ENCODE measurements at places on chromosomes 7 and 10. TPM values are rescaled to one million over a fixed set of nuclear protein-coding genes. Genes with fewer than 3 reads are reported as not detected.
A peak's percentile ranks its signal among the peaks of the same experiment; 100 is the strongest.

- DNase-seq, result no peak
Measured at GRCh38 chr10:124064676-124065075, 28.7 kb downstream of the CHST15 start.

GRCh38 chr7:152556013-152556755 lies 119.8 kb downstream of the XRCC2 start:
- no peak for DNase-seq

DNA sequence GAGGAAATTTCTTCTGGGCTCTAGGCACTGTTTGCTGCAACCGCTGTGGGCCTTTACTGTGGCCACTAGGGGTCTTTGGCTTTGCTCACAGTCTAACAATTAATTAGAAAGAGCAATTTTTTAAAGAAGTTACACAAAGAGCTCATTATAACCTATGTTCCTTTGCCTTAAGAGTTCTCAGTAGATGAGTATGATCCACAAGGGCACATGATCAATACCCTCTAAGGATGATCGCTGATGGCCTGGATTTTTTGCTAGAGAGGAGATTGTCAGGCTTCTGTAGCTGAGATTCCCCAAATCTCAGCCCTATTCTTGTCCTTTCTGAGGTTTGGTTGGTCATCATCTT lies 80.8 kb upstream of the RHOBTB1 start:
- no peak for DNase-seq

DNA sequence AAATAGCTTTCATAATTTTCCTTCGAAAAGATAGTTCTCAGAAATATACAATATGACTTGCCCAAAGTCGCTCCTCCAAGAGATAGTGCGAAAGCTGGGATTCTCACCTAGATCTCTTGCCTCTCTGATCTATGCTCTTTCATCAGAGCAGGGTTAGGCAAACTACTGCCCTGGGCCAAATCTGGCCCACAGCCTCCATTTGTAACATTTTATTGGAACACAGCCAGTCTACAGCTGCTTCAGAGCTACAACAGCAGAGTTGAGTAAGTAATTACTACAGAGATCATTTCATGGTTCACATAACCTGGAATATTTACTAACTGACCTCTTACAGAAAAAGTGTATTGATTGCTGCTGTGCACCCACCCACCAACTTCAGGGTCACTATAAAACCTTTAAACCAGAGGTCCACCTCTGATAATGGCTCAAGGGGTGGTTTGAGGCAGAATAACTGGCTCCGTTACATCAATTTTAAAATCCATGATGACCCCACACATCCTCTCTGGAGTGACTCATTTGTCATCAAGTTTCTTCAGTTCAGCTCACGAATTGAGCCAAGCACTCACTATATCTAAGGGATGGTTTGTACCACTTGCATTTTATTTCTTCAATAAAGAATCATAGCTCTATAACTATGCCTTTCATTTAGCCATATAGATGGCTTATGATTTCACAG lies 1019.0 kb downstream of the XPNPEP1 start:
- peak; percentile 14 for DNase-seq

- DNase-seq, result no peak
Measured at GRCh38 chr7:11185179-11185815, 211.6 kb downstream of the PHF14 start.

DNA sequence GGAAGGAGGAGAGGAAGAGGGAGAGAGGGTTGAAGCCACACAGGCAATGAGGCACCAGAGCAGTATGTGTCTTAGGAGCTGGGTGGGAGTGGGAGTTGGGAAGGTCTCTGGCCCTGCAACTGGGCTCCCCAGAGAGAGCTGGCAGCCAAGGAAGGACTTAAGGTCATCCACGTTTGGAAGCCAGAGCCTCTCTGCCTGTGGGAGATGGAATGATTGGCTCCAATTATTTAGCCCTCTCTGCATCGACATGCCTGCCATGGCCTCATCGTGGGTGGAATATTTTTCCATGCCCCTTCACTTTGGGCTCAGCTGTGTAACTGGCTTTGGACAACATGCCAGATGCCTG lies 478.5 kb downstream of the RPS24 start:
- no peak for DNase-seq

- DNase-seq, result peak; percentile 42
Measured at GRCh38 chr7:46812101-46812675, 769.7 kb downstream of the TNS3 start.

DNA sequence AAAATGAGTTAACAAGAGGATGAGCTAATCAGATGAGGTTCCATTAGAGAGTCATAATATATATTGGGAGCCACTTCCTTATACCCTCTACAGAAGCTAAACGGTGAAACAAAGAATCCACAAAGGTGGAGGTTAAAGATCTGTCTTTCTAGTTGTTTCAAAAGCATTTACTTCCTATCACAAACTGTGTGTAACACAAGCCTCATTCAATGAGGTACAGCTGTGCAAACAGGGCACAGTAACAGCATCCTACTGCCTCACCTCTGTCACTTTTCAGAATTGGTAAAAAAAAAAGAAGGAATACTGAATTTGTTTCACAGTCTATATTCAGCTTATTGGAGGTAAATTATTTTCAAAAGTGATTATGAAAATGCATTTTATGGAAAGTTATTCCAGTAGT lies 128.7 kb downstream of the AGMO start:
- DNase-seq, result no peak

DNA sequence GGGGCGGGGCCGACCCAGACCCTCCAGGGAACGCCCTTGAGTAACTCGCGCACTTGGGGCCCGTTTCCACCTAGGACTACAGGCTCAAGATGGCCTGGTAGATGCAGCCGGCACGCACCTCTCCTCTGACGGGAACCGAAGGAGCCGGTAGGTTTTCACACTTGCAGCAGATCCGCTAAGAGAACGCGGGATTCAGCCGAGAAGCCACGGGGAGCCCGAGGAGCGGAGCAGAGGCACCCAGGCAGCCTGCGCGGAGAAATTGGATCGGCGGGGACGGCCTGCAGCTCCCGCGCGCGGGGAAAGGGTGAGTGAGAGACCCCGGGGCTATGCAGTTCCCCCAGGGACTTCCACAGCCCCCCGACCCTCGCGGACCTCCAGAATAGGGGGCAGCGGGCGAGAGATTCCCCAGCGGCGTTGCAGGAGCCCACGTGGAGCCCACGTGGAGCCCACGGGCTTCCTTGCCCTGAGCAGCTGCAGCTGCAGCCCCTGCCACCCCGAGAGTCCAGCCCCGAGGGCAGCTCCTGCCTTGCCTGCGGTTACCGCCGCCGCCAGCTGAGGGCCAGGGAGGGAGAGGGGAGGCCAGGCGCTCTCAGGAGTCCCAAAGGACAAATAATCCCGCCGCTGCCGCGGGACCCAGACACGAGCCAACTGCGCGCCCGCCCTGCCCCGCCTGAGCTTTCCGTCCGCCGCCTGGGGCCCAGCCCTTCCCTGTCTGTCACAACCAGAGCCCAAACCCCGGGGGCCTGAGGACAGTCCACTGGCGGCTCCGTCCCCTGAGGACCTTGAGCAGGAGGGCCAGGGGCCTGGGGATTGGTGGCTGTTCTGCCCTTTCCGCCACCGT lies 13.1 kb downstream of the IFT22 start:
- DNase-seq, result peak; percentile 81

DNA sequence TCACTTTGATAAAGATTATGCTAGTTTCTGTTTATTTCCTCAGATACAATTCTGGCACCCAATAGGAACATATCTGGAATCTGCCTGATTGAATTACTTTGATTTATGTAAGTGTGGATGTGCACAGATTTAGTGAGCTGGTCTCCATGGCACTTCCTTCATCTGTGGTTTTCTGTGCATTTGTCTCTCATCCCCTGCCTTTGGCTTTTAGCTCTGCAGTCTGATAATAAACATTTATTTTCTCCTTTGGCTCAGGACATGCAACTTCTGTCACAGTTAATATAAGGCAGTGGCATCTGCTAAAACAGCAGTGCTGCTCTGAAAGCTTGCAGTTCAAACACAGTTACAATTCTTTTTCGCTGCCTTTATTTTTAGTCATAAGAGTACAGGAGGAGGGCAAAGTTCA lies 273.7 kb upstream of the CHRM2 start:
- no peak for DNase-seq

GRCh38 chr7:142796001-142796500 lies 25.3 kb downstream of the PRSS2 start:
- no peak for DNase-seq

- no peak for DNase-seq
Measured at GRCh38 chr10:31599626-31600504, 280.8 kb downstream of the ZEB1 start.

DNA sequence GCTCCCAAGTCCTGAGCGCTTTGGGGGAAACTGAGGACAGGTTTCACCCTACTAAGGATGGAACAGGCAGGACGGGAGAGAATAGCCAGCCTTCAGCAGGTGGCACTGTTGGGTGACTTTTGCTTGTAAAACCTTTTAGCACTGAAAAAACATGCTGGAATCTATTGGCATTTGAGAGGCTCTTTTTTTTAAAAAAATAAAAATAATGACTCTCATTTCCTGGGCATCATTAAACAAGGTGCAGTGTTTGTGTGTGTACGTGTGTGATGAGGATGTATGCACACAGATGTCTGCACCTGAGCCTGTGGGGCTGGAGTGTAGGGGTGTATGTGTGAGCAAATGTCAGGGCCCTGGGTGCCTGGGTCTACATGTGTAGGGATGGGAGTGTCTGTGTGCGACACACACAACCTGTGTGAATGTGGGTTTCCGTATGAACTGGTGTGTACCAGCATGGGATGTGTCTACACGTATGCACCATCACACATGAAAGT lies 177.9 kb downstream of the RPS24 start:
- peak; percentile 30 for DNase-seq

GRCh38 chr10:4984223-4984622 lies 19.4 kb downstream of the AKR1C2 start:
- DNase-seq, result no peak

DNA sequence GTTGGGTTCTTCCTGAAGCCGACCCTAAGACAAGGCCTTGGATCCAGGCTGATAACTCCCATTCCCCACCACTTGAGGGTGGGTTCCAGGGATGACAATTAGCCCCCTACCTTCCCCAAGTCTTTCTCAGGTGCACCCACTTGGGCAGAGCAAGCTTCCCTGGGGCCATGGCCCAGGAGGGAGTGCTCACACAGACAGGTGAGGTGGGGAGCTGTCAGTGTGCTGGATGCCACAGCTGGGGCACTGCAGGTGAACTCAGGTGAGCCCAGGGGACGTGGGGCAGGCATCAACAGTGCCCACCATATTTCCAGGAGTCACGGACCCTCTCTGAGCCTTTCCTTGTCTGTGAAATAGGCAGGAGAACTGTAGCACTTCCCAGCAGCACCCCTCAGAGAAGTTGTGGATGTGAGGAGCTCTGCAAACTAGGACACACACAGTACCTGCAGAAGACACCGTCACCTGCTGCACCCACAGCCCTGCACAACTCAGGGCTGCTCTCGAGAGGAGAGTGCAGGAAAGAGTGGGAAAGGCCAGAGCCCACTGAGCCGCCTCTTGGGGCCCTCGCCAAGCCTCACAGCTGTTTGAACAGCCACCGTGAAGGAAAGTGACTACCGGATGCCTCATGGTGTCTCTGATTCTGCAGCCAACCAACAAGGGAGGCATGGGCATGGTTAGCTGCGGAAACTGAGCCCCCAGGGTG lies 17.9 kb downstream of the SH3PXD2A start:
- no peak for DNase-seq

- no peak for DNase-seq
Measured at GRCh38 chr7:31692451-31692850, 5.4 kb downstream of the PPP1R17 start.

Gene RAPGEF5
- 0.03 TPM for total RNA-seq

Gene PGAM1
- total RNA-seq, result 515 TPM

Gene EPDR1
- 20.2 TPM for total RNA-seq

Gene TMEM254
- total RNA-seq, result 12.7 TPM

Gene STOX1
- total RNA-seq, result 0.30 TPM

Gene FRAT1
- total RNA-seq, result 2.1 TPM

Gene DNAH11
- total RNA-seq, result 1.1 TPM

Gene CCL24
- not detected for total RNA-seq

Gene HOXA9
- total RNA-seq, result 0.30 TPM

Gene WIPF3
- total RNA-seq, result not detected

Data from SJCRH30 (cell line).